ENCODE measurements at places on chromosomes 13 and 19. TPM values are rescaled to one million over a fixed set of nuclear protein-coding genes. Genes with fewer than 3 reads are reported as not detected.

The FAM124A gene
- polyA plus RNA-seq: 4.2 TPM

GRCh38 chr13:29849071-29849631 is 1.3 kb downstream of the UBL3 start:
- DNase-seq: peak; percentile 50

DNA sequence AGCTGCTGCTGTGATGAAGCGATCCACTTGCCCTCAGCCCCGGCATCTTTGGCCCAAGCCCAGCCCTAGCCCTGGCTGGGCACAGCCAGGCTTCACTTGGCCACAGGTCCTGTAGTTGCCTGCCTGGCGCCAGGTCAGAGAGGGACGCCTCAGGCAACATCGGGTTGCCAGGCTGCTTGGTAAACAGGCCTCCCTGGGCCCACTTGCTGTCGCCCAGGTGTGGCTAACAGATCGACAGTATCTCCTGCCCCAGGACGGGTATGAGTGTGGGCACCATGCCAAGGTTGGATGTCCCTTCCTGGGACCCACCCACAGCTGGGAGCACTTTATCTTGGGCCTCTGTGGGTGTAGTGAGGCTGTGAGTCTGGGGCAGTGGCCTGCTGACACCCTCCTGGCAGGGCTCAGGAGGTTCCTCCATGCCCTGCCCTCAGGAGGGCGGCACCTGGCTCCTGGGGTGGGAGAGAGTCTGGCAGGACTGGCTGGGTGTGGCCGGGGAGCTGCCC is 27.8 kb downstream of the CARM1 start:
- DNase-seq: no peak

The ZNF582 gene
- polyA plus RNA-seq: 12.0 TPM

DNA sequence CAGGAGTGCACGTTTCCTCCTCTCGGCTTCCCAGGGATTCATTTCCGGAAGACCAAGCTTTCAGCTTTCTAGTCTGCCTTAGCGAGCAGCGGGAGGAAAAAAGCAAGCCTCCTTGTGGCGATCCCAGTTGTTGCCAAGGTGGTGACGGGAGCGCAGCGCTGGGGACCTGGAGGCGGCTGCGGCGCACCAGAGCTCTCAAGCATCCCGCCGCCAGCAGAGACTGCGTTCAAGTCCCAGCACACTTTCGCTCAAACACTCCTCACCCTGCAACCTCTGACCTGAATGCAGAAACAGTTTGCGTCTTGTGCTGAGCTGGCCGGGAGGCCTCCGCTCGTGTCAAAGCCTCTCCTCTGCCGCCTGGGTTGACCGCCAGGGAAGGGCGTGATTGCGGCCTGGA is 4.9 kb downstream of the GSX1 start:
- DNase-seq: no peak
